ENCODE measurements at places on chromosomes 5 and 9. TPM values are rescaled to one million over a fixed set of nuclear protein-coding genes. Genes with fewer than 3 reads are reported as not detected.

The CTSV gene
- 11.7 TPM for total RNA-seq

The IFNE gene
- total RNA-seq, result 2.1 TPM

The CNTLN gene
- 5.5 TPM for total RNA-seq

The GMCL2 gene
- not detected for total RNA-seq

The PHYKPL gene
- total RNA-seq, result 10.0 TPM

The IFNA13 gene
- total RNA-seq, result not detected

The ANKRD34B gene
- 0.25 TPM for total RNA-seq

The CATSPER3 gene
- 0.40 TPM for total RNA-seq

The NR4A3 gene
- total RNA-seq, result 1.5 TPM

The MARCHF11 gene
- total RNA-seq, result not detected

The FAM221B gene
- not detected for total RNA-seq

The PCDHB5 gene
- total RNA-seq, result 1.4 TPM

The LIX1 gene
- total RNA-seq, result not detected

The CFAP90 gene
- total RNA-seq, result 0.53 TPM

The TXNDC8 gene
- total RNA-seq, result not detected

The CER1 gene
- total RNA-seq, result not detected

The ENG gene
- 0.11 TPM for total RNA-seq

The NMUR2 gene
- not detected for total RNA-seq

The PDE6A gene
- total RNA-seq, result 0.25 TPM

The AUH gene
- total RNA-seq, result 10.3 TPM

The ORM2 gene
- not detected for total RNA-seq

The CYLC2 gene
- total RNA-seq, result not detected

The ADRA1B gene
- 19.1 TPM for total RNA-seq

The ITK gene
- 0.17 TPM for total RNA-seq

The ST8SIA4 gene
- total RNA-seq, result 0.22 TPM

The MLANA gene
- total RNA-seq, result not detected

The MYO10 gene
- total RNA-seq, result 42.1 TPM

The FOXI1 gene
- not detected for total RNA-seq

The CTNNAL1 gene
- 51.1 TPM for total RNA-seq

The IFNB1 gene
- not detected for total RNA-seq

The TNFSF8 gene
- not detected for total RNA-seq

The STK32A gene
- 0.23 TPM for total RNA-seq

The TBC1D9B gene
- total RNA-seq, result 63.8 TPM

The PPP3R2 gene
- total RNA-seq, result not detected

The IFNA21 gene
- total RNA-seq, result not detected

The OR1Q1 gene
- total RNA-seq, result not detected

The SPINK7 gene
- not detected for total RNA-seq

The LMX1B gene
- 0.67 TPM for total RNA-seq

The CARTPT gene
- not detected for total RNA-seq

The ADAMTS2 gene
- total RNA-seq, result 0.07 TPM

The OBP2A gene
- not detected for total RNA-seq

The CDH6 gene
- total RNA-seq, result 0.07 TPM

The MYORG gene
- total RNA-seq, result 6.2 TPM

Data from A549 treated with ZK216348 at 1 μM for 4 hours (cell line).